ENCODE measurements at places on chromosomes 6 and 20.
A peak's percentile ranks its signal among the peaks of the same experiment; 100 is the strongest.

DNA sequence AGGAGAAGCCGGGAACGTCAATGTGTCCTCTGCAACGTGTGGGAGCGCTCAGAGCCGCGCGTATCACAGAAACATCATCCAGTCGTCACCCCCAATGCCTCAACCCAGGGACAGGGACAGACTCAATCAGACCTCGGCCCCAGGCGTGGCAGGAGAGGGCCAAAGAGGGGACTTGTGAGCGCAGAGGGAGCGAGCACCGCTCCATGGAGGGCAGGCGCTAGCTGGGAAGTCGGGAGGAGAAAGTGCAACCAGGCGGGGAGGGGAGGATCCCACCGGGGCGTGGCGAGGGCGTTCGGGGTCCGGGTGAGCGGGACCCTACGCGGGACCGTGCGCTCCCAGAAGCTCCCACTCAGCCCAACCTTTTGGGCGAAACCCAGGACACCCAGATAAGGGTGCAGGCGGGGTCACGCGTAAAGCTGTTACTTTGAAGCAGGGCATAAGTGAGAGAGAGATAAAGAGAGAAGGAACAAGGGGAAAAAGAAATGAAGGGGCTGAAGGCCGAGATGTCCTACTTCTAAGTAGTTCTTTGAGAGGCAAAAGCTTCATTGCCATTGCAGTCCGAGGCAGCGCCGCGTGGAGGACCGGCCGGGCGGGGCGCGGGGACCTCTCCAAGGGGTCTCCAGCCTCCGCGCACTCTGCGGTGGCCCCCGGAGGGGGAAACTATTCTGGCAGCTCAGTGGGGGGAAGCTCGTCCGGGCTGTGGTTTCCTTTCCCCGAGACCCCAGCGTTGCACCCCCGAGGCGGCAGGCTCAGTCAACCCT is 862 bp upstream of the SOBP start:
- peak; percentile 37 for DNase-seq

DNA sequence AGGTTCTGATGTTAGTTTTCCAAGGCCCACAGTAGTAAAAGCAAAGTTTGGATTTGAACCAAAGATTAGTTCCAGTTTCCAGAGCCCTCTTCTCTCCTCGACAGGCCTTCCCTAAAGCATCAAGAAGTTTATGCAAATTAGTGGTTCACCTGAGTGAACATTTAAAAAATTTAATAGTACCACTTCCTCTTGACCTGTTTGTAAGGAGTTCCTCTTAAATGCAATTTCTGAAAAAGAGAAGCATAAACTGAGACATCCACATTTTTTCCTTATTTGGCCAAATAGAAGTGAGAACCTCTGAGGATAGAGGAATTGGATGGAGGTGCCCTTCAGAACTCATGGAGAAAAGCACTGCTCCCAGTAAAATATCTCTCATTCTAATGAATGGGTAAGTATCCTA is 1.2 kb upstream of the DSE start:
- DNase-seq: no peak

DNA sequence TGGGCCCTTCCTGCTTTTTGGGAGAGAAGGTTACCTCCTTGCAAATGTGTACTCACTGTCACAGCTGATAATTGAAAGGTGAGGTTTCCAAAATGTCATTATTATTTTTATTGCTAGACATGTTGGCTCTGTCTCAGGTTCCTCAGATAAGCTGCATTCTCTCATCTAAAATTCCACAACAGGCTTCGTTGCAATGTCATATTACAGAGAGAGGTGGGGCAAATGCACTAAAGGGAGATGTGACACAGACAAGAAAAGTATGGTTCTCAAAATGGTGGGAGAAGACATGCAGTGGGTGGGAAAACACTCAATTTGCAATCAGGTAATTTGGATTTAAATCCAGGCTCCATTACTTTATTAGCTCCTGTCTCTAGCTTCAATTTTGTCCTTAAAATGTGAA is 256.4 kb upstream of the POU3F2 start:
- no peak for DNase-seq

GRCh38 chr20:32743237-32744112 is at the start of gene COMMD7:
Gene COMMD7, minus strand, starts transcription at chr20:32743467. Its CDS starts 76 bp downstream, at chr20:32743391.
- DNase-seq: peak; percentile 95

DNA sequence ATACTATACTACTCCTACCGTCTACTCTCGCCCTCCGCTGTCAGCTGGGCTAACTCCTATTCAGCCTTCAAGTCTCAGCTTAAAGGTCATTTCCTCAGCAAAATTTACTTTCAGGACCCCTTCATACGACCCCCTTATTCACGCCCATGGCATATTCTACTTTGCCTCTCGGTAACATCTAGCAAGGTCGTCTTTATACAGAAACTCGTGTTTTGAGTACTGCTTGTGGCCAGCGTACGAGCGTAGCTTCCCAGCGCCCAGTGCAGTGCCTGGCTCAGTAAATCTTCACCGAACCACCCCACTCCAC is 546 bp downstream of the CRNKL1 start:
- DNase-seq: peak; percentile 47

GRCh38 chr6:85669735-85670194 is 27.1 kb upstream of the SYNCRIP start:
- peak; percentile 19 for DNase-seq

GRCh38 chr6:157226026-157226625 is 97.2 kb downstream of the TMEM242 start:
- DNase-seq: no peak

- DNase-seq: no peak
Observed at GRCh38 chr6:110826236-110827129, 11.2 kb upstream of the CDK19 start.

GRCh38 chr20:37764333-37764935 is 70.6 kb downstream of the CTNNBL1 start:
- no peak for DNase-seq

DNA sequence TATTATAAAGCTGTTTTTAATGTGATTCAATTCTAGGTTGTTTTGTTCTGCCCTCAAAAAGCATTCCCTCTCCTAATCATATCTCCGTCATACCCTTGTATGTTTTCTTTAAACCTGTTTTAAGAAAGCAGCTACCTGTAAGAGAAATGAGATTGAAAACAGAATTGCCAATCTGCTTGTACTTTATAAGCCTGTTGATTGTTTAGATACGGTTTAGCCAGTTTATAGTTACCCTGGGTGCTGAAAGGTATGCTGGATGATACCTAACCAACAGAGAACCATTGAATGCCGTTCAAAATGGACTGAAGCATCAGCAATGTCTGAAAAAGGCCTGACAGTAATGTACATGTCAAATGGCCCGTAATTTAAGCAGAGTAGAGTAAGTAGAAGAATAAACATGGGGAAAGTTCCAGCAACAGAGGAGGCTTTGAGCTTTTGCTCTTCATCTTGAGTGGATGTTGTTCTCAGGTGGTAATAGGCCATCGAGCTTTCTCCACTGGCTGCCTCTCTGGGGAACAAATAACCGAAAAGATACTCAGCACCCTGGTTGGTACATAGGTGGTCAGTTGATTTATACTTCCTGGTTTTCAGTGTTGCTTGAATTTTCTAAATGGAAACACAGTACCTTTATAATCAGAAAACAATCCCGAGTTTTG is 27.5 kb downstream of the PTPN1 start:
- no peak for DNase-seq

GRCh38 chr6:143441680-143442545 is 8.6 kb downstream of the ADAT2 start:
- no peak for DNase-seq

DNA sequence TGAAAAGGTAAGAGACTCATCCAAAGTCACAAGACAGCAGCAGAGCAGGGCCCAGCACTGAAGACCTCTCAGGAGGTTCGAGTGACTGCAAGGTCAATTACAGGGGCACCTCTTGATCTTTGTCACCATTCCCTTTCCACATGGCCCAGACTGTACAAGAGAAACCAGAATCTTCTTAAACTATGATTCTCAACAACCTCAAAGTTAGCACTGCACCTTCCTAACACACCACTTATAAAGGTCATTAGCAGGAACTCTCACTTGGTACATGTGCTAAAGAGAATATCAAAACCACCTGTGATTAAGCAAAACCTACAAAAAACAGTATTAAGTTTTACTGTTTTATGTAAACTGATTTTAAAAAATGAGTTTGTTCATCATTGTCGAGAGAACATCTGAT is 70.2 kb downstream of the DTNBP1 start:
- DNase-seq: no peak

DNA sequence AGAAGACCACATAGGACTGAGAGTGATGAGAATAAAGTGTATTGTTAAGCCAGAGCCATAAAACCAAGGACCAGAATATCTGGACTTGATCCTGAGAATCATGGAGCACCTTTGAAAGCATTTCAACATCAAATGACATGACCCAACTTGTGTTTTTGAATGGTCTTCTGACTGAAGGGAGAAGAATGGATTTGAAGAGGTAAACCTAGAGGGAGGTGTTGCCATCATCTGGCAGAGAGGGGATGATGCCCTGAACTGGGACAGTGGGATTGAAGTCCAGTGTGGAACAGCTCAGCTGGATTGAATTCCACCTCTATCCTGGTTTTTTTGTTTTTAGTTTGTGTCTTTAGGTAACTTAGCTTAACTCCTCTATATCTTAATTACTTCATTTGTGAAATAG is 570.0 kb downstream of the TBC1D32 start:
- peak; percentile 28 for DNase-seq

- DNase-seq: no peak
Observed at GRCh38 chr20:8393381-8393780, 261.3 kb downstream of the PLCB1 start.

- no peak for DNase-seq
Observed at GRCh38 chr6:111161650-111162049, 74.3 kb downstream of the SLC16A10 start.

DNA sequence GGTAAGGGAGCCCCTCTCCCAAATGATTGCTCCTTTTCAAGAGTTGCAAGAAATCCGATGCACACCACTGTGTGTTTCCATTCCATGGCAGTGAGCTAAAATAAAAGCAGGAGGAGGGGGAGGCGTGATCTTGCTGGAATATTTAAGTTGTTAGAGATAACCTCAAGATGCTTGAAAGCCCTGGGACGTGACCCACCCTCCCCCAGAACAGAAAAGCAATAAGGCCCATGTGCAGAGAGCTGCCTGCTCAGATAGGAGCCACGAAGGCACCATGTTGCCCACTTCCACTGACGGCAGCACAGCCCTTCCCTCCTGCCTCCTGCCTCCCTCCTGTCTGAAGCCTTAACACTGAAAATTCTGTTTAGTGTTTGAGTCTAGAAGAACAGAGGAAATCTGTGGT is 432.6 kb upstream of the CDH4 start:
- DNase-seq: no peak

GRCh38 chr20:33667676-33668465 is 1.1 kb downstream of the ACTL10 start:
- DNase-seq: peak; percentile 91

DNA sequence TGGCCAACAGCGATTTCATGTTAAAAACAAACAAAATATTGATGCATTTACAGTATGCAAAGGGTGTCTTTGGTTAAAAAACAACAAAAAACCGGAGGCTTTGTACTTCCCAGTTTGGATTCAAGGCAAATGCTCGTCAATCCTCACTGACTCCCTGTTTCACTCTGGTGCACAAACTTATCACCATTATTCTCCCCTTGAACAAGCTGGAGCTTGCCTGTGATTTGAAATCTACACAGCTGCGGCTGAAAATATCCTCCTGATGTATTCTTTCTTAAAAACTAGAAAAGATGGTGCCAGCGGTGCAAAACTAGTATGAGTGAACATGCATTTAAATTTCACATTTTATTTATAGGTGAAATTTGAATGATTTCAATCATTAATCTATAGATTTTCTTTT is 3.3 kb downstream of the PERP start:
- DNase-seq: no peak

- no peak for DNase-seq
Observed at GRCh38 chr6:49205526-49205925, 257.5 kb downstream of the MMUT start.

- DNase-seq: peak; percentile 80
Observed at GRCh38 chr20:51766994-51767866, 960 bp downstream of the ATP9A start.

GRCh38 chr20:8331740-8332412 is 199.8 kb downstream of the PLCB1 start:
- no peak for DNase-seq

DNA sequence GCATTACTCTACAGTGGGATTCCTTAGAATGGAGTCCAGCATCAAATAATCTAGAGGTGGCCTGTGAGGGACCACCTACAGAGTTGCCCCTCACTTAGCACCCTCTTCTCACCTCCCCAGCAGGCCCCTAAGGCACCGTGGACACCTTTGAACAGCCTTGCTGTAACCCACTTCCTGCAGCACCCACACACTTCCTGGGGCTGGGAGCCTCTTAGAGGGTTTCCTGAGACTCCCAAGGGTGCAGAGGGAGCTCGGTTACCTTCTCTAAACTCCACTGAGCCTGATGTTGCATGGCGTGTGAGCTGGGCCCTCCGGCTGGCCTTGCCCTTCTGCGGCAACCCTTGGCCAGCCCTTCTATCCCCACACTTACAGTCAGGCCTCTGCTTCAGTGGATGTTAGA is 7.3 kb upstream of the SIRPG start:
- no peak for DNase-seq

DNA sequence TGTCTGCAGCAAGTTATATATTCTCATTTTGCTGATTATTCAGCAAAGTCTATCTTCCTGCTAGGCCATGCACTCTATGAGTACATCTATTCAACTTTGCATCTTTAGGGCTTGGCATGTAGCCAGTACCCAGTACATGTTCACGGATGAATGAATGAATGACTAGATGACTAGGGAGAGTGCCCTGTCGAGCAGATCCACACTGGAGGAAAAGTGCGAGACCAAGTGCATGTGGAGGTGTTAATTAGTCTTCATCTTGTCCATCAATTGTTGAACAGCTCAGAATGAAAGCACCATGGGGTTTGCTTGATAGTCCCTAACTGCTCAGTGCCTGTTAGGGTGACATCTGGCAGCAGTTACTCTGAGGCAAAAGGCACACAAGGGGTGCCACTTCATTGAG is 30.4 kb downstream of the TM9SF4 start:
- DNase-seq: peak; percentile 28

DNA sequence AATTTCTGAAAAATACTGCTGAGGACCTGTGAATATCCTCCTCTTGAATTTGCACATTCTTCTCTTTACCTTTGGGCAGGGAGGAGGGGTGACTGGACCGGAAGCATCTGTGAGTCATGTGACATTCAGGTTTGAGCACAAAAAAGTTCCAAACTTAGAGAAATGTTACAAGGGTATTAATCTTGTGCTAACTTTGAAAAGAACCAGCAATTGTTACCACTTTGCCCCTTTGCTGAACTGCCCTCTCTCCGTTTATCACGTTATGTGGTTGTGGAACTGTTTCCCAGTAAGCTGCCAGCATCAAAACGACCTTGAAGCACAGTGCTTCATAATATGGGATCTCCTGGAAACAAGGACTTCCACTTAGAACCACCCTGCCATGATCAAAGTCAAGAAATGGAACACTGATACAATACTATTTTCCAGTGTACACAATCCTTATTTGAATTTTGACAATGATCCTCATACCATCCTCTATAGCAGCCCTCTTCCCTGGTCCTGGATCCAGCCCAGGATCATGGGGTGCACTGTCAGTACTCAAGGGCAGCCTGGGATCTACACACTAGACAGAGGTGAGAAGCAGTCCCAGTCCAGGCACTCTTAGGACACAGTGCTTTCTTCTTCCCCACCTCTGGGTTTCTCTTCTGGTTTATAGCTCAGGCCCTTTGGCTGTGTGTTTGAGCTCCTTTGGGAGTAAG is 2.3 kb upstream of the TUBB1 start:
- DNase-seq: no peak

Measured in DMS53 (cell line).